A549 treated with AZD2906 at 1 μM for 4 hours (cell line): ENCODE measurements at places on chromosomes 7 and 10. TPM values are rescaled to one million over a fixed set of nuclear protein-coding genes. Genes with fewer than 3 reads are reported as not detected.

Gene GIMAP2
- not detected in 5 replicates for total RNA-seq

Gene AMPH
- total RNA-seq: 0.03 to 0.11 TPM (median 0.07 TPM) in 5 replicates

Gene FAM131B
- total RNA-seq: 0.28 to 0.40 TPM (median 0.37 TPM) in 5 replicates

Gene DGKB
- total RNA-seq: not detected in 5 replicates

Gene MET
- total RNA-seq: 60.6 to 91.7 TPM (median 72.1 TPM) in 5 replicates
